ENCODE measurements at places on chromosomes 3 and 15.
A peak's percentile ranks its signal among the peaks of the same experiment; 100 is the strongest.

GRCh38 chr3:122962149-122962548, 65.4 kb downstream of the SEMA5B start:
- no peak for DNase-seq

DNA sequence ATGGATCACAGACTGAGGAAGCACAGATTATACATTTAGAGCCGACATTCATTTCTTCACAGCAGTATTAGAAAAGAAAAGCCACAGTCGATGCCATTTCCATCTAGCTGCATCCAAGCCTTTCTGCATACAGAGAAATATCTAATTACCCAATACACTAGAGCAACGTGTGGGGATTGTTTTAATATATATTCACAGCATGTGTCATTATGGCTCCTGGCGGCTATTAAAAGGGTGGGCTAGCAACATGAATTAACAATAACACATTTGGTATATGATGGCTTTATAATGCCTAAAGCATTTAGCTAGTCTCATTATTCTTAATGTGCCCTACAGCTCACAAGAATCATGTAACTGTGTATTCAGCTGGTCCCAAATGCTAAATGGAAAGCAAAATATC, 1030.5 kb downstream of the FHIT start:
- DNase-seq = no peak

DNA sequence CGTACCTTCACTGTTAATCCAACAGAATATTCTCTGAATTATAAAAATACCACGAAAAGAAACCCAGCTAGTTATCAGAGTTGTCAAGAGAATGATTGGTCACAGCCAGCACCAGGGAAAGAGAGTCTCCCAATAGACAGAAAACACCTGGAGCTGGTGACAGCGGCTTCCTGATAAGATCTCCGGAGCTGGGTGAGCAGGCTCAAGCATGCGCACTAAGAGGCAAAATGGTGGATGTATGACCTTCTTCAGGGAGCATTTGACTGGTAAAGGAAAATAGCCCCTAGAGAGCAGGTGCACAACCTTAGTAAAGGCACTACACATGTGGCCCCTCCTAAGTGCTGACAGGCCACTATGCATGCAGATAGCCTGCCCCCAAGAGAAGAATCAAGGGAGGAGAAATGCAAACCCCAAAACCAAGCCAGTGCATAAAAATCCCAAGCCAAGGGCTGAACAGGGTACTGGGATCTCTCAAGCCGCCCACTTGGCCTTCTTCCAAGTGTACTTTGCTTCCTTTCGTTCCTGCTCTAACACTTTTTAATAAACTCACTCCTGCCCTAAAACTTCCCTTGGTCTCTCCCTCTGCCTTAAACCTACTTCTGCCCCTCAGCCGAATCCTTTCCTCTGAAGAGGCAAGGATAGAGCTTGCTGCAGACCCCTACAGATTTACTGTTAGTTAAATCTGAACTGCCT, 93.2 kb downstream of the UACA start:
- no peak for DNase-seq

GRCh38 chr15:59157840-59158700, 48.6 kb upstream of the LDHAL6B start:
- DNase-seq = no peak

DNA sequence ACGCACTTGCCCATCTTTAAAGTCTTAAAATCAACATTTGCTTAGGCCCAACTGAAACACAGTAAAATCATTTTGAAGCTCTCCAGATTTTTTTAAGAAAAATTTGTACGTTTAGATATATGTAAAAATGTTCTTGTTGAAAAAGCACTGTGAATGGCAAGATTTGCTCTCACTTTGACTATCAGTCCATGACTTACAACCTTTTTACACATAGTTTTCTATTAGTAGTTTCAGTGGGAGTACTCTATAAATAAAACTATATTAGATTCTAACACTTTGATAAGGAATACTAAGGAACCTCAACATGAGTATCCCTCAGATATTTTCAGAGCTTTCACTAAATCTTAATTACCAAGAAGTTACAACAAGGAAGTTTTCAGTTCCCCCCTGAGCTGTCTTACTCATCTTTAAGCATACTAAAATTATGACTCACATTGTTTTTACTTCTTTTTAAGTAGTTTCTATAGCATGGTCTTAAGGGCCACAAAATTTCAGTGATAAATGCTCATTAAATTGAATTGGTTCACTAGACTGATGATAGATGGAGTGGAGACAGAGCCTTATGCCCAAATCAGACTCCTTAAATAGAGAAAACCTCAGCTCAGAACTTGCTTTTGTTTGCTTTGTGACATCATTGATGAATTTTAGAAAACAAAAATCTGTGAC, 31.6 kb upstream of the RAP2B start:
- DNase-seq = no peak

DNA sequence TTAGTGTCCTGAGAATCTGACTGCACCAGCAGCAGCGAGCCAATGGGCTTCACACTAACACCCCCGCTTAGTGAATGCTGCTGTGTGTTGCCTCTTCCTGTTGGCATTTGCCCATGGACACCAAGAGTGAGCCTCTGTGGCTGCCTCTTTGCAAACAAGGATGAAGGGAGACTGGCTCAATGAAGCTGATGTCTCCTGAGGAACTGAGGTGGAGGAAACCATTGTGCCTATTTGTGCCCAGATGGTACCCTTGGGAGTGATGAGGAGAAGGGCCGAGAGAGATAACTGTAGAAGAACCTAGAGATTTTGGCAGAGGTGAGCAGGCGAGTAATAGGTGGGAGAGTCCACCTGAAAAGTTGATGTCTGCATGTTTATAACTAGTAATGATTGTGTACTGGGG, 51.2 kb downstream of the IL20RB start:
- DNase-seq = no peak

- DNase-seq = no peak
Measured at GRCh38 chr15:56930669-56931313, 12.3 kb downstream of the TCF12 start.

- no peak for DNase-seq
Measured at GRCh38 chr3:128760042-128760441, 34.1 kb downstream of the RAB7A start.

DNA sequence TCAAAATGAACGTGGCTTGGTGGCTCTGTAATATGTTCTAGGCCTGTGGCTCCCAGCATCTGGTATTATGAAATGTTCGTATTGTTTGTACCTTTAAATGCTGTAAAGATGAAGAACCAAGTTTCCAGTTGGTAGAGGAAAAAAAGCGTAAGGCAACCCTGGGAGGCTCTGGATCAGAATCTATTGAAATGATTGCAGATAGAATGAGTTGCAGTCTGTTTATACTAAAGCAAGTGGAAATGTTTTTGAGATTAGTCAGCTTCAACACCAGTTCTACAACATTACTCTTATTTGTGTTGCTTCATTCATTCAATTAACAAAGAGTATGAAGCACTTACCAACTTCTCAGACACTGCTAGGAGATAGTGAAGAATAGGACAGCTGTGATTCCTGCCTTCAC, 5.3 kb downstream of the ARL6IP5 start:
- DNase-seq = no peak

DNA sequence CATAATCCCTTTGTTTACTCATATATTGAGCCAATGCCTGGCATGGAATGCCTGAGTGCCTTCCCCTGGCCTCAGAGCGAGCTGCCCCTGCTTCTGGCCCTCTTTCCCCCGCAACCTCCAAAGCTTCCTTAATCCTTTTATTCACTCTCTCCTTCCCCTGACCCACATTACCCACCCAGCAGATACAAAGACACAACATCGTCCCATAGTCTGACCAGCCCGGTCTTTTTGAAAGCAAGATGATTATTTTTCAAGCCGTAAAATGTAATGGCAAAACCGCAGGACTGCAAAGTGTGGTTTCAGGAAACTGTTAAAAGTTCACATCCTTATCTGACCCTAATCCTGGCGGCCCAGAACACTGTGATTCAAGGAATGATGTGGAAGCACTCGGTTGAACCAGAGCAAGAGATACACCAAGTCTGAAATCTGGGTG, 78.4 kb upstream of the LRTM1 start:
- no peak for DNase-seq

DNA sequence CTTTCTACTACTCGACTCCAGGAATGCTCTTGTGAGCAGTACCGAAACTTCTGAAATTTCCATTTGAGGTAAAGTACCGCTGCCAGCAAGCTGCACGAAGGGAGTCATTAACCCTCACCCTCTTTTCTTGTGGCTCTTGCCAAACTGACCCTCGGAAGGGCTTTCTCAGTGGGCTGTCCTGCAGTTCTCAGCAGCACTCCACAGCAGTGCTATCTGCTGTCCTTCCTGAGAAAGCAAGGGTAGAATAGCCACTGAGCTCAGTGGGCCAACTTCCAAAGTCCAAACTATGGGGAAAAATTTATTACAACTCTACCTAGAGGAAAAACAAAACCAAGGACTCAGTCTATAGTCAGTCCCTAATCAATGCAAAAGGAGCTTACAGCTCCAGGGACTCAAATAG, 38.5 kb upstream of the COL8A1 start:
- DNase-seq = no peak

DNA sequence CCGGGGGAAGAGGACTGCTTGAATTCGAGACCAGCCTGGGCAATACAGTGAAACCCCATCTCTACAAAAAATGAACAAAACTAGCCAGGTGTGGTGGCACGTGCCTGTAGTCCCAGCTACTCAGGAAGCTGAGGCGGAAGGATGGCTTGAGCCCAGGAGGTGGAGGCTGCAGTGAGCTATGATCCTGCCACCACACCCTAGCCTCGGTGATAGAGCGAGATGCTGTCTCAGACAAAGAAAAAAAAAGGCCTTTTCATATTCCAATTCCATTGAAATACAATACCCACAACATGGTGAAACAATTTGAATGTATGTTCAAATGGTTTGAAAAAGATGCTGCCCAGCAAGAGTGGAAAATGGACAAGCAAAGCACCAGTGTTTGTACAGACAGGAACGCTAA, 61.8 kb upstream of the ZNF148 start:
- no peak for DNase-seq

- DNase-seq = no peak
Measured at GRCh38 chr3:117104792-117105191, 395.2 kb downstream of the TUSC7 start.

GRCh38 chr15:76153241-76154197, 93.7 kb downstream of the TMEM266 start:
- no peak for DNase-seq

DNA sequence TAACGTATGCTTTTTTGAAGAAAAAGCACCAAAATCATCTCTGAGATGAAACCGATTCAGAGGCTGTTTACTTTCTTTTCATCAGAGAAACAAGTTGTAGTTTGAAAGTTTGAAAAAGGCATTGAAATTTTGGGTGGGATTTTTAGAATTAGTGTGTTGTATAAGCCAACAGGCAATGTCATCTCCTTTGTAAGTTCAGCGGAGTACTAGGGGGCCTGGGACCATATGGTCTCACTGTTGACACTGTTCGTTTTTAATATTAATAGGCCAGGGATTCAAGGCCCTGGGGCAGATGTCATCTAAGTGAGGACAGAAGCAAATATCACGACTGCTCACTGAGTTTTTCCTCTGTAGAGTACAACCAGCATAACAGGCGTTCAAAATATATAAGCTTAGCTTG, 256.2 kb upstream of the RARB start:
- no peak for DNase-seq

DNA sequence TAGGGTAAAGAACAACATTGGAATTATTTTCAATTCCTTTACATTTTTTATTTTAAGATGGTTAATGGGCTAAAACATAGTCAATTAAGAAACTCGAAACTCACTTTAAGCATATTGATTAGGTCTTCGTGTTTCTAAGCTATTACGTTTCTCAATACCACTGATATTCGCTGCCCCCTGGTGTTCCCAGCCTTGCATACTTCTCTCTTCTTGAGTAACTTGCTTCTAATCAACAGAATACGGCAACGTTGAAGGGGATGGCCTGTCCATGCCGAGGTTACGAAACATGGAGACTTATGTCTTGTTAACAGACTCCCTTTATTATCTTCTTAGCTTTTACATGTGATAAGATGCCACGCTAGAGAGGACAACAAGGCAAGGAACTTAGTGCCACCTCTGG, 43.6 kb downstream of the ROBO1 start:
- DNase-seq = peak; percentile 57

DNA sequence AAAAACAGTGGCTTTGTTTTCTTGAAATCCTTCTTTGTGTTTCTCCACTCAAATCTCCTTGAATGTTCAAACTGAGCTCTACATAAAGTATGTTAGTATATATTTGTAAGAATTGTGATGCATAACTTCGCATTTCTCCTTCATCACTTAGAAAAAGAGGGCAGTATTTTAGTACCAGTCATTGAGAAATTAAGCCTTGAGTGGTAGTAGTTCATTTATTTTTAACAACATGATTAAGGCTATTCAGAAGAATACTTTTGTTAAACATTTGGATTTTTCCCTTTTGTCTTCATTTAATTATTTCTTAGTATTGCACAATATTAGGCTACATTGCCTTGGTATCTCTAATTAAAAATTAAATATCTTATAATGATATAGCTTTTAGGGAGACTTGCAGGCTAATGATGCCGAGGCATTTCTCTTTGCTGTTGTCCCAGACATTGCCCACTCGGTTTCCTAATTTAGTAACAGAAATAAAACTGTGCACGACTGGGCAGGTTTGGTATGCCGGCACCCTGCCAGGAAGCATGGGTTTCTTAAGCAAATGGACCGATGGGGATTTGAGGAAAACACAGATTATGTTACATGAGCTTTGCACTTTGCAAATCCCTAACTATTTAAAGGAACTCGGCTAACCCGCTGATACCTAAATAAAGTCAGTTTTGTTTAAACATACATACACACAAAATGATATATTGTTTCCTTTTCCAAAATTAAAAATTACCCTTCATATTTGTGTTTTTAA, 54.7 kb downstream of the LRRC28 start:
- no peak for DNase-seq

DNA sequence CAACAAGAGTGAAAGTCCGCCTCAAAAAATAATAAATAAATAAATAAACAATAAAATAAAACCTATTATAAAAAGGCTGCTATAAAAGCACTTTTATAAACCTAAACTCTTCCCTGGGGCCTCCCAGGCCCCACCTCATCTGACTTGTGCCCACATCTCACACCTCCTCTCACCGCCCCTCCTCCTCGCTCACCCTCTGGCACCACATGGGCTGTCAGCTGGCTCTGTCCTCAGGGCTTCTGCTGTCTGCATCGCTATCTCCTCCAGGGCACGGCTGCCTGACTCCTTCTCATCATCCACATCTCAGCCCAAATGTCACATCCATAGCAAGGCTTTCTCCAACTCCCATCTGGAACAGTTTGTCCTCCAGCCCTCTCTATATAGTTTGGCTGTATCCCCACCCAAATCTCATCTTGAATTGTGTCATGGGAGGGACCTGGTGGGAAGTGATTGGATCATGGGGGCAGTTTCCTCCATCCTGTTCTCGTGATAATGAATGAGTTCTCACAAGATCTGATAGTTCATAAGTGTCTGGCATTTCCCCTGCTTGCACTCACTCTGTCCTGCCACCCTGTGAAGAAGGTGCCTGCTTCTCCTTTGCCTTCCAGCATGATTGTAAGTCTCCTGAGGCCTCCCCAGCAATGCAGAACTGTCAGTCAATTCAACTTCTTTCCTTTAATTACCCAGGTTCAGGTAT, 8.8 kb upstream of the SH3BP5 start:
- DNase-seq = peak; percentile 56

DNA sequence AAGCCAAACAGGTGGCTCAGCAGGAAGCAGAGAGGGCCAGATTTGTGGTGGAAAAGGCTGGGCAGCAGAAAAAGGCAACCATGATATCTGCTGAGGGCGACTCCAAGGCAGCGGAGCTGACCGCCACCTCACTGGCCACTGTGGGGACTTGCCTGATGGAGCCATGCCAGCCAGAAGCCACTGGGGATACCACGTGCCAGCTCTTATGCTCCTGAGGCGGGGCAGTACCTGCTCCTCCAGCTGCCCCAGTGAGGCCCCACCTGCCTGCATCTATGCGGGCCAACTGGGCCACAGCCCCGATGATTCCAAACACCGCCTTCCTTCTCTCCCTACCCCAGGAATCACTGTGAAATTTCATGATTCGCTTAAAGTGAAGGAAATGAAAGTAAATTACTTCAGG, 22.9 kb upstream of the ARIH1 start:
- DNase-seq = no peak

Measured in glutamatergic neuron (in vitro differentiated cells).